Stimulated activated CD8-positive, alpha-beta memory T cell treated with anti-CD3 and anti-CD28 coated beads, Interleukin-12 subunit alpha, Interleukin-12 subunit beta, amount 100 ng/mL, for 1 hour (primary cell): ENCODE measurements at places on chromosomes 1 and 21.

- no peak for DNase-seq
Measured at GRCh38 chr1:25501235-25502058, 42.0 kb upstream of the LDLRAP1 start.

DNA sequence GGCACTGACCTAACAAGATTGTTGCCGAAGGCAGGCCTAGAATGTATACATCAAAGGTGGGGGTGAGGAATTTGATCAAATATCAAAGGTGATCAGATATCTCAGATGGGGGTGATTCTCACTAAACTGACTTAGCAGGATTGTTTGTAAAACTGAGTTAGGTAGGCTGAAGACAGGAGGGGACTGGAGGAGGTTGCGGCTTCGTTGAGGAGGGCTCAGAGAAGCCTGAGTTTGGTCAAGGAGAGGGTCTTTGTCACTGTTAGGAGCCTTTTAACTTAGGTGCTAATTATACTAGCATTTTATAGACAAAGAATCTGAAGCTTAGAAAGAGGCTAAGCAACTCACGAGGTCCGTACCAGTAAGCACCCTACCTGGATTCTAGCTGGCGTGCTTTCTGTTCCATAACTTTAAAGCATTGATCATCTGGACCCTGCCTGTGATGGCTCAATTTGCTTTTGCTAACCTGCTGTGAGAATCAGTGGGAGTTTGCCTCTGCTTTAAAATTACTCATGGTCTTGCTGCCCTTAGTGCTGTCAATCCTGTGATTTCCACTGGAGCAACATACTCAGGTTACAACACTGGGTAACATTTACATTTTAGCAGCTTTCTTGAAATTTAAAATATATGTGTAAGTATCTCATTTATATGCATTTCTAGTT is 49.8 kb downstream of the ITSN1 start:
- DNase-seq = no peak

GRCh38 chr21:31500071-31500470 is 156.0 kb upstream of the TIAM1 start:
- DNase-seq = no peak

DNA sequence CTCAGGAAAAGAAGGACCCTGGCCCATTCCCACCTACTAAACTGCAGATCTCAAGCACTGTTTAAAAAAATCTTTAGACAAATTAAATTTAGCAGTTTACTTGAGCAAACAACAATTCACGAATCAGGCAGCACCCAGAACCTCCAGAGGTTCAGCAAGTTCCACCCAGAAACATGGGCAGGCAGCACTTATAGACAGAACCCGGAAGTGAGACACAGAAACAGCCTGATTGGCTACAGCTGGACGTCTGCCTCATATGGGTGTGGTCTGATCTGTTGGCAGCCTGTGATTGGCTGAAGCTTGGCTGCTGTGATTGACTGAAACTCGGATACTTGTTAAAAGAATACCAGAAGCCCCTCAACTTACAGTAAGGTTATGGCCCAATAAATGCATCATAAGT is 34.7 kb upstream of the COL6A2 start:
- DNase-seq = no peak

- DNase-seq = peak; percentile 43
Measured at GRCh38 chr1:225809842-225810578, at the start of gene EPHX1. TSS of gene EPHX1 (plus strand) at chr1:225810124. CDS start at chr1:225828730, 18,606 bp downstream.

DNA sequence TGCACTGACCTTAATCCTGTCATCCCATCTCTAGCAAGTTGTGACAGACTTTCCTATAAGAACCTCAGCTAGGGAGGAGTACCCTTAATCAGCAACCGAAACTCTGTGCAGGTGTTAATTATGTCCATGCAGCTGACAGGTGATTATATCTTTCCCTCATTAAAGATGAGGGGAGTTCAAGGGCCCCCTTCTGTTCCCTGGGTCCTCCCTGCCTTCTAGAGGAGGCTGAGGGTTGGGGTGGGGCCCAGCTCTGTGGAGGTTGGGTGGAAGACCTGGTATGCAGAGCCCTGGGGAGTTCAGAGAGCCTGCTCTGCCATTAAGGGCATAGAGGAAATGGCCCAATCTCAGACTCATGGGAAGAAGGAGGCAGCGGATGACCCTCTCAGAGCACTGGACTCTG is 35.6 kb upstream of the CRNN start:
- no peak for DNase-seq

GRCh38 chr1:59427155-59427554 is 130.3 kb downstream of the FGGY start:
- DNase-seq = no peak

- DNase-seq = no peak
Measured at GRCh38 chr1:223234170-223234514, 91.1 kb upstream of the TLR5 start.

DNA sequence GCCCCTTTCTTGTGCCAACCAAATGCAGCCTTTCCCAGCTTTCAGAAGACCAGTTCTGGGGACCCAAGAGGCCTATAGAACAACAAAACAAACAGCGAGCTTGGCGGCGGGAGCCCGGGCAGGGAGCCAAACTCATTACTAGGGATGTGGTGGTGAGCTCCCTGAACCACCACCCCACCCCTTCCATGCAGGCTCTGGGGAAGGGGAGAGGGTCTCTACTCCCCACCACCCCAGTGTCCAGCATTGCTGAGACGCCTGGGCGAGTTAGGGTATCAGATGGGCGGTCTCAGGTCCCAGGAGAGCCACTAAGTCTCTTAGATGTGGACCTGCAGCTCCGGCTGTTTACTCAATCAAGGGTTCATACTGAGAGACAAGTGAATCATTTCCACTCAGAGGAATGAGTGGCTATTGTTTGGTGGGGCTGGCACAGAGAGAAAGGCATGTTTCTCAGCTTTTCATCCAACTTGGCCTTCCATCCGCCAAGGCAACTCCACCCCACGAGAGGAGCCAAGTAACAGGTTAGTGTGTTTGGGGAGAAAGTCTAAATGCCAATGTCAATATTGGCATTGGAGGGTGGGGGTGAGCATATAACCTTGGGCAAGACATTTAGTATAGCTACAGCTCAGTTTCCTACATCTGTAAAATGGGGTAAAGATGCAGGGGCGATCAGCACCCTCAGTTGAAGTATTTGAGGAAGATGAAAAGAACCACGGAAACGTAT is 40.9 kb downstream of the PLXNA2 start:
- DNase-seq = no peak

DNA sequence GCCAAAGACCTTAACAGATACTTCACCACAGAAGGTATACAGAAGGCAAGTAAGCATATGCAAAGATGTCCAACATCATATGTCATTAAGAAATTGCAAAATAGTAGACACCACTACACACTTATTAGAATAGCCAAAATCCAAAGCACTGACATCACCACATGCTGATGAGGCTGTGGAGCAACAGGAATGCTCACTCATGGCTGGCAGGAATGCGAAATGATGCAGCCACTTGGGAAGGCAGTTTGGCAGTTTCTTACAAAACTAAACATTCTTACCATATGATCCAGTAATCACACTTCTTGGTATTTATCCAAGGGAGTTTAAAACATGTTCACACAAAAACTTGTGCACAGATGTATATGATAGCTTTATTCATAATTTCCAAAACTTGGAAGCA is 261.2 kb upstream of the AJAP1 start:
- DNase-seq = no peak

DNA sequence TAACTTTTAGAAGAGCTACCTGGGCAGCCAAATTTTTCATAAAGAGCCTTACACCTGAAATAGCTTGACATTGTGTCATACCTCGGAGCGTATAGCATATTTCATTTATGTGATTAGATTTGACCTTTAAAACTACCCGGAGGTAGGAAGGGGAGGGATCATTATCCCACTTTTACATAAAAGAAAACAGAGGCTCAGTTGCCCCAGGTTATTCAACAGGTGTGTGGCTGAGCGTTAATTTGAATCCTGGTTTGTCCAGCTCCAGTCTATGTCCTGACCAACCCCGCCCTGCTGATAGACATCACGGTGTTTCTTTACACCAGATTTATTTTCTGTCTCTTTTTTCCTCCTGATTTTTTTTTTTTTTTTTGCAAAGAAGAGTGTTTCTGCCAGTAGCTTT is 39.7 kb downstream of the PBX1 start:
- no peak for DNase-seq

- no peak for DNase-seq
Measured at GRCh38 chr1:218510153-218510772, 165.1 kb downstream of the TGFB2 start.

DNA sequence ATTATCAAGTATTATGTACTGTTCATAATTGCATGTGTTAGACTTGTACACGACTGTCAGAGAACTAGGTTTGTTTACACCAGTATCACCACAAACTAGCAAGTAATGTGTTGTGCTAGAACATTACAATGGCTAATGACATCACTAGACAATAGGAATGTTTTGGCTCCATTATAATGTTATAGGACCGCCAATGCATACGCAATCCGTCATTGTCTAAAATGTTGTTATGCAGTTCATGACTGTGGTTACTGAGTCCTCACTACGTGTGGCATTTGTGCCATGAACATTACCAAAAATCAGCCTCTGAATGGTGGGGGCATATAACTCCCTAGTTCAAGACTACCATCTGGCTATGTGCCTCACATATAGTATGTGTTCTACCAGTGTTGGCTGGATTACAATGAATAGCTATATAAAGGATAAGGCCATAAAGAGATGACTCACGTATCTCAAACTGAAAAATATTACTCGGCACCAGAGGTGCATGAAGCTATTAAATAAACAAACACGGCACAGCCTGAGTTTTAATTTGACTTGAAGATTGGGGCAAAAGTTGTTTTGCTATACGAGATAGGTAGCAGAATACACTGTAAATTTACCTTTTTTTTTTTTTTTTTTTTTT is 89.1 kb upstream of the COL24A1 start:
- no peak for DNase-seq

DNA sequence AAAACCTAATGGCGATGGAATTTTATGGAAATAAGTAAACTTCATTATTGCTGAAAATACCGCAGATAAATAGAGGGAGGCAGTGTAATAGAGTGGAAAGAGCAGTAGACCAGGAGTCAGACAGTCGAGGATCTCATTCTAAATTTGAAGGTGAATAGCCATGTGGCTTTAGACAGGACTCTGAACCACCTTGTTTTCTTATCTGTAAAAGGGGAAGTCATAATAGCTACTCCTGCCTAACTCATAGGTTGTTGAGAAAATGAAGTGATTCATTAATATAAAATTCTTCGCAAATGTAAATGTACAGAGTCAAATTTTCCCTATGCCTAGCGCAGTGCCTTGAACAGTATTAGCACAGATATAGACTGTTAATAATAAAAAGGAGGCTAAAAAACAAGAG is 14.8 kb downstream of the RPS6KC1 start:
- DNase-seq = no peak

GRCh38 chr1:147492207-147492606 is 49.1 kb upstream of the BCL9 start:
- no peak for DNase-seq

GRCh38 chr1:111825217-111825616 is 69.5 kb downstream of the DDX20 start:
- DNase-seq = no peak

DNA sequence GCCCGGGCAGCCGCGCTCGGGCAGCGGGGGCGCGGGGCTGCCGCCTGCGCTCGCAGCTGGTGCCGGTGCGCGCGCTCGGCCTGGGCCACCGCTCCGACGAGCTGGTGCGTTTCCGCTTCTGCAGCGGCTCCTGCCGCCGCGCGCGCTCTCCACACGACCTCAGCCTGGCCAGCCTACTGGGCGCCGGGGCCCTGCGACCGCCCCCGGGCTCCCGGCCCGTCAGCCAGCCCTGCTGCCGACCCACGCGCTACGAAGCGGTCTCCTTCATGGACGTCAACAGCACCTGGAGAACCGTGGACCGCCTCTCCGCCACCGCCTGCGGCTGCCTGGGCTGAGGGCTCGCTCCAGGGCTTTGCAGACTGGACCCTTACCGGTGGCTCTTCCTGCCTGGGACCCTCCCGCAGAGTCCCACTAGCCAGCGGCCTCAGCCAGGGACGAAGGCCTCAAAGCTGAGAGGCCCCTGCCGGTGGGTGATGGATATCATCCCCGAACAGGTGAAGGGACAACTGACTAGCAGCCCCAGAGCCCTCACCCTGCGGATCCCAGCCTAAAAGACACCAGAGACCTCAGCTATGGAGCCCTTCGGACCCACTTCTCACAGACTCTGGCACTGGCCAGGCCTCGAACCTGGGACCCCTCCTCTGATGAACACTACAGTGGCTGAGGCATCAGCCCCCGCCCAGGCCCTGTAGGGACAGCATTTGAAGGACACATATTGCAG is 3.0 kb downstream of the ARTN start:
- DNase-seq = no peak

DNA sequence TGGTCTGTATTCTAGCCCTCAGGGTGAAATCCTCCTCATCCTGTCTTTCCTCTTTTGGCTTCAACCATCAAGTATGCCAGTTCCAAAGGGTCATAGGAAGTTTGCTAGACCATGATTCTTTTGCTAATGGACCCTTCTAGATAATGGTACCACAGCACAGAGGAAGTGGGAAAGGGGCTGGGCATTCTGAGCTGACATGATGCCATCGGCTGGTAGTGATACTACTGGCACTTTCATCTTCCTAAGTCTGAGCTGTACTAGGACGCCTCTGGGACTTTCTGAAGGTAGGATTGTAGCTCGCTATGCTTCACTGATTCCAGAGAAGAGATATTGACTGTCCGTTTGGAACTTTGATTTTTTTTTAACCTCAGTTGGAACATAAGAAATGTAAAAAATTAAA is 11.4 kb downstream of the FASLG start:
- no peak for DNase-seq

GRCh38 chr1:101188331-101188730 is 48.5 kb upstream of the S1PR1 start:
- DNase-seq = no peak

DNA sequence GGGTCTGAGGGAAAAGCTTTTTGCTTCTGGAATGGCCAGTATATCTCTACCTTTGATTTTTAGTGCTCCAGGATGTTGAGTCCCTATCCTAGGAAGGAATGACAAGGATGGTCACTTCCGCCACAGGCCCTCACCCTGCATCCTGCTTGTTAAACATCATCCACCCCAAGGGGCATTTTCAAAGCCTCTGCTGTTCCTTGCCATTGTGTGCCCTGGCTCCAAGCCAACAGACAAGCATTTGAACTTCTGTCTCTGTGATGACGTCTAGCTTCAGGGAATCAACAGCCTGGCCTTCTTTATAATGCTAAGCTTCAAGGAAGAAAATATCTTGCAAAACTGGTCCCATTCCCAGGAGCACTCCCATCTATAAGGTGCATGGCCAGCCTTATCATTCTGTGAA is 12.3 kb upstream of the JAM2 start:
- DNase-seq = no peak

DNA sequence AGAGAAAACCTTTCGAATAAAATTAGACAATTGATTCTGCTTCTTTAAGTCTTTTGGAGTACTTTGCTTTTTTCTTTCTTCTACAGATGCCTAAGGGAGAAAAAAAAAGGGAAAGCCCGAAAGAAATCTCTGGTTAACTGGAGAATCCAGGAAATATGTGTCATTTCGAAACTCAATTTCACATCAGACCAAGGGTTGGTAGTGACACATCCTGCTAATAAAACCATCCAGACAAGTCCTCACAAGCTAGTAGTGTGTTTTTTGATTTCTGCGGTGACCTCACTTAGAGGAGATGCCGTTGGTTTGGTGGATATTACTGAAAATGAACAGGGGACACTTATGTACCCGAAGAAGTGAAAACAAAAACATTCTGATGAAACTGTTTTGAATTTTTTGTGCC is 726.5 kb upstream of the ADAMTS5 start:
- no peak for DNase-seq
